Cardiac septum (tissue), 1 donor: ENCODE measurements at places on chromosomes 5 and 9. TPM values are rescaled to one million over a fixed set of nuclear protein-coding genes. Genes with fewer than 3 reads are reported as not detected.

SOX30 gene
- 0.13 TPM for total RNA-seq

ENG gene
- 244 TPM for total RNA-seq

KIF12 gene
- not detected for total RNA-seq

IFNA21 gene
- total RNA-seq: not detected

RAI14 gene
- total RNA-seq: 17.5 TPM

TPD52L3 gene
- total RNA-seq: not detected

C5orf58 gene
- not detected for total RNA-seq

OR1Q1 gene
- total RNA-seq: not detected

HARS2 gene
- 29.7 TPM for total RNA-seq

VAV2 gene
- total RNA-seq: 8.1 TPM

TXNDC8 gene
- total RNA-seq: not detected

TNC gene
- total RNA-seq: 26.4 TPM

SARDH gene
- 1.3 TPM for total RNA-seq

KIF4B gene
- 0.13 TPM for total RNA-seq

F2R gene
- total RNA-seq: 33.5 TPM

OTP gene
- total RNA-seq: not detected

MLANA gene
- total RNA-seq: not detected

C5orf15 gene
- total RNA-seq: 22.5 TPM

SLC4A9 gene
- 0.19 TPM for total RNA-seq

SAPCD2 gene
- 0.11 TPM for total RNA-seq

SPATA31E1 gene
- not detected for total RNA-seq

IRX2 gene
- 3.2 TPM for total RNA-seq

IRX1 gene
- total RNA-seq: 1.2 TPM

BSPRY gene
- 1.7 TPM for total RNA-seq

TMEM215 gene
- total RNA-seq: not detected

TAF11L10 gene
- not detected for total RNA-seq

PIP5K1B gene
- total RNA-seq: 27.1 TPM

ZNF454 gene
- 1.7 TPM for total RNA-seq

GPR21 gene
- 1.0 TPM for total RNA-seq

QSOX2 gene
- 7.2 TPM for total RNA-seq

UBAP1 gene
- total RNA-seq: 40.6 TPM

DND1 gene
- 0.48 TPM for total RNA-seq

OR13F1 gene
- total RNA-seq: not detected

EQTN gene
- not detected for total RNA-seq

CDO1 gene
- 3.6 TPM for total RNA-seq

ZNF354C gene
- 4.0 TPM for total RNA-seq

LRRC19 gene
- total RNA-seq: not detected

MEGF10 gene
- total RNA-seq: 0.32 TPM

CARD9 gene
- 0.70 TPM for total RNA-seq

PPIC gene
- total RNA-seq: 40.0 TPM

SPINK4 gene
- total RNA-seq: not detected

N4BP3 gene
- 2.0 TPM for total RNA-seq

GALNT12 gene
- 0.38 TPM for total RNA-seq

SCGB3A2 gene
- total RNA-seq: not detected

CCL28 gene
- 0.46 TPM for total RNA-seq

NEUROG1 gene
- not detected for total RNA-seq

PCSK5 gene
- total RNA-seq: 6.2 TPM

F2RL1 gene
- total RNA-seq: 3.7 TPM

GARIN3 gene
- total RNA-seq: not detected

FNBP1 gene
- total RNA-seq: 22.6 TPM

KIAA0825 gene
- total RNA-seq: 2.2 TPM

ADAM19 gene
- 97.1 TPM for total RNA-seq

EIF4E1B gene
- total RNA-seq: not detected

IFNA13 gene
- not detected for total RNA-seq

ADAMTS16 gene
- total RNA-seq: not detected

GABRP gene
- 0.30 TPM for total RNA-seq

TEX48 gene
- total RNA-seq: not detected

SPATA9 gene
- total RNA-seq: not detected
